ENCODE measurements at places on chromosomes 5 and 9. TPM values are rescaled to one million over a fixed set of nuclear protein-coding genes. Genes with fewer than 3 reads are reported as not detected.
A peak's percentile ranks its signal among the peaks of the same experiment; 100 is the strongest.

- no peak for DNase-seq
These were observed 143.9 kb upstream of the MOCS2 start for GRCh38 chr5:53253421-53253871.

- no peak for DNase-seq
These were observed 34.0 kb upstream of the ZNF462 start for GRCh38 chr9:106828965-106829364.

- no peak for DNase-seq
These were observed 477.7 kb downstream of the MAN2A1 start for GRCh38 chr5:110167384-110167783.

- no peak for DNase-seq
These were observed 44.1 kb downstream of the FCHO2 start for GRCh38 chr5:72999916-73000315.

DNA sequence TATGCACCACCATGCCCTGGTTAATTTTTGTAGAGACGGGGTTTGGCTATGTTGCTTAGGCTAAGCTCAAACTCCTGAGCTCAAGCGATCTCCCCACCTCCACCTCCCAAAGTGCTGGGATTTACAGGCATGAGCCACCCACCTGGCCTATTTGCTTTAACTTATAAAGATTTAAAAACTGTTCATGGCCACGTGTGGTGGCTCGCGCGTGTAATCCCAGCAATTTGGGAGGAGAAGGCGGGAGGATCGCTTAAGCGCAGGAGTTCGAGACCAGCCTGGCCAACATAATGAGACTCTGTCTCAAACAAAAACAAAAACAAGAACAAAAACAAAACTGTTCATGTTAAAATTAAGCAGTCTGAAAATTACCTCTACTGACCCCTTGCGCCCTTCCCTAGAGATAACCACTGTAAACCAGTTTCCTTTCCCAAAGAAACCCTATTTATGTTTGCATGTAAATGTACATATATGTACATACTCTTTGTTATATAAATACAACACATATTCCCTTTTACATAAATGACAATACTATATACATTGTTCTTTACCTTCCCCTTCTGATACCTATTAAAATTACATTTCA lies 1.5 kb downstream of the AK6 start:
- no peak for DNase-seq

The OXCT1 gene
- 68.4 TPM for total RNA-seq

GRCh38 chr9:20603524-20604268 lies 18.6 kb downstream of the MLLT3 start:
- no peak for DNase-seq

DNA sequence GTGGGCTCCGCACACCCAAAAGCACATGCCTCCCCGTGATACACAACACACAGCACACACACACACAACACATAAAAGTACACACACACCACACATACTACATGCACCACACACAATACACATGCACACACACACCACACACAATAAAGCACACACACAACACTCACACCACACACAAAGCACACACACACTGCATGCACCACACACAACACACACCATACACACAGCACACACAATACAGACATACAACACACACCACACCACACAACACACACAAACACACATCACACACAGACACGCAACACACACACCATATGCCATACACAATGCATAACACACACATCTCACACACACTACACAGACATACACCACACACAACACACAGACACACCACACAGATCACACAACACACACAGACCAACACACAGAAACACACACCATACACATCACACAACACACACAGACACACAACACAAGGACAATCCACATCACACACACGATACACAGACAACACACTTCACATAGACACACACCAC lies 3.4 kb upstream of the CCDC187 start:
- no peak for DNase-seq

DNA sequence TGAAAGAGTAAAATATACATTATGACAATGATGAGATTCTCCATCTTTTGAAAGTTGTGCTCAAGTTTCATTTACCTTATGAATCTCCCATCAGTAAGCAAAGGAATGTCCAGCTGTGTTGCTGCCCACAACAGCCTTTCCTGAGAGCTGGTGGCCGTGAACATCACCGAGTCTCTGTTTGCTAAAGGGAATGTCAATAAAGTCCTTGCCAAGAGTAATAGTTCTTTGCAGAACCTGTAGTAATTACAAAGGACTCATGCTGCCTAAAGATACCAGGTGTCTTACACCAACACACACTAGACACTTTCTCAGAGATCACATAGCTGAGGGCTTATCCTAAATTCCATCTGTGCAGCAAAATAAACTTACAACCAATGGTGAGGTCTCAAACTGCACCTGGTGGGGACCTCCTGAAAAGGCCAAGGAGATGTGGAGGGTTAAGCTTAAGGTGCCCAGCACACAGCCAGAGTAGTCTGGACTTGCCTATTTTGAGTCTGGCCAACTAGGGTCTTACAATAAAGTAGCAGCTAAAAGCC lies 111.1 kb upstream of the DAPK1 start:
- no peak for DNase-seq

DNA sequence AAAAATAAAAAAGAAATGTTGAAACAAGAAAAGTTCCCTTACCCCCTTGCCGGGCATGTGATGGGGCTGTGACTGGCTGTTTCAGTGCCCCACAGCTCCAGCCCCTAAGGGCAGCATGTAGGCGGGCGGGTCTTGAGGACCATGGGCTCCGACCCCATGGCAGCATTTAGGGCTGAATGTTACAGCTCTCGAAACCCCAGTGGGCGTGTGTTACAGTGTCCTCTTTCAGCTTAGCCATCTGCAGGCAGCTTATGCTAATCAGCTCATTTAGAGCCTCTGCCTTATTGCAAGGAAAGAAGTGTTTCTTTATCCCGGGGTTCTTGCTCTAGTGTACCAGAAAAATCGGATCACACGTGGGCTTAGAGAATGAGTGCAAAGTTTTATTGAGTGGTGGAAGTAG lies 497.4 kb upstream of the CYLC2 start:
- no peak for DNase-seq

The ABO gene
- total RNA-seq = not detected

The TOR1A gene
- 34.0 TPM for total RNA-seq

- DNase-seq = no peak
These were observed 173.8 kb downstream of the CEMIP2 start for GRCh38 chr9:71594541-71594940.

DNA sequence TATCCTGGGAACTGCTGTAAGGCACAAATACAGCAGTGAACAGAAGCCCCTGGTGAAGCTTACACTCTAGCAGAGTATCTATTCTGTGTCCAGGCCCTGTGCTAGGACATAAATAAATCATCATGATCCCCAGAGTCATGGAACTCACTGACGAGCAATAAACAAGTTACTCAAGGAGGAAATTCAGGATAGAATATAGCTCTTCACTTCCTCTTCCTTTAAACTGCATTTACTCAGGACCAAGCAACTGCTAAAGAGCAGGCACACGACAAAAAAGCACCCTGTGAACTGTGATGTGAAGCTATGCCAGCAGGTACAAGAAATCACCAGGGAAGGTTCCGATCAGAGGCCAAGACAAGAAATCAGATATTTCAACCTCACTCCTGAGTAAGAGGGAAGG lies 47.8 kb upstream of the NR5A1 start:
- no peak for DNase-seq

The SH3GLB2 gene
- total RNA-seq = 59.9 TPM

DNA sequence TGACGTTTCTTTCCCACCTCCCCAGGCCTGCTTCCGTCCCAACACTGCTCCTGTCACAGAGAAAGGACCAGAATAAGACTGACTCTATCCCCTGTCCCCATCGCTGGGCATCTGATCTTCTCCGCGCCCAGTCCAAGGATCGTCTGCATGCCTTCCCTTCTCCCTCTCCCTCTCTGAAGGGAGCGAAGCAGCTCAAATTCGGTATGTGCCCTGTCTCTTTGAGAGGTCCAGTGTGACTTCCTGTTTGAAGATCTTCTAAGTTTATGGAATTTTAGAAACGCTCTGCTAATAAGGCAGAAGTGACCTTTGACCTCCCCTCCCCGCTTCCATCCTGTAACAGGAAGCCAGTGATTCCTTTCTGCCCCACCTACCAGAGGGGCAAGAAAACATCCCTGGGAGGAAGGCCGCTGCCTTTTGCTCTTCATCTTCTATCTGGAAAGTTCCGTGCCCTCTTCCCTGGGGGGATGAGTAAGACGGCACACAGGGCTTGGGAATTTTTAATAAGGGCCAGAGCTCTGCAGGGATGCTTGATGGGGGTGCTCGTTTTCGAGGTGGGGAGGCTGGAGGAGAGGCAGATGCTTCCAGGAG lies 40.7 kb upstream of the RNU6ATAC start:
- no peak for DNase-seq

- DNase-seq = no peak
These were observed 7.7 kb downstream of the ZNF622 start for GRCh38 chr5:16457853-16458252.

GRCh38 chr9:77896938-77897667 lies 134.5 kb downstream of the GNAQ start:
- no peak for DNase-seq

The PKD2L2 gene
- not detected for total RNA-seq

DNA sequence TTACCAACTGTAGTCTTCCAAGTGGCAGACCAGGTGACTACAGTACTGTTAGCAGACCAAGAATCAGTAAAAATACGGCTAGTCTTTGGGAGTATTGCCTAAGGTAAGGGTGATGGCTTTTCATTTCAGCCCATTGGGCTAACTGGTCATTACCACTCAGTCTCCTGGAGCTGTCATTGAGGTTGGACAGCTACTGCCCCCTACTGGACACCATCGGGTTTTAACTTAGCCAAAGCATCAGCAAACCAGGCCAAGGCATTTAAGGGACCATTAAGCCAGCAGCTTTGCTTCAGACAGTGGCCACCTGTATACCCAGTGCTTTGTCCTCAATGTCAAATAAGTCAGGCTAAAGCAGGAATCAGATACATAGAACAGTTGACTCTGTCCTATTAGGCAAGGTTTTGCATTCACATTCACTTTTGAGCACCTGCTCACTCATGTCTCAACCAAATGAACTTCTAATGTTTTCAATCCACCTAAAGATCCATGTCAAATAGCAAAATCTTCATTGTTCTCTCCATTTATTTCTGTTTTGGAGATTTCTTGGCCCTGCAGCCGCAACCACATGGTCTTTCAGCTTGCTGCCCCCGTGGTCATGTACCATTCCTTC lies 117.2 kb downstream of the INVS start:
- DNase-seq = peak; percentile 40

The GPR151 gene
- total RNA-seq = not detected

DNA sequence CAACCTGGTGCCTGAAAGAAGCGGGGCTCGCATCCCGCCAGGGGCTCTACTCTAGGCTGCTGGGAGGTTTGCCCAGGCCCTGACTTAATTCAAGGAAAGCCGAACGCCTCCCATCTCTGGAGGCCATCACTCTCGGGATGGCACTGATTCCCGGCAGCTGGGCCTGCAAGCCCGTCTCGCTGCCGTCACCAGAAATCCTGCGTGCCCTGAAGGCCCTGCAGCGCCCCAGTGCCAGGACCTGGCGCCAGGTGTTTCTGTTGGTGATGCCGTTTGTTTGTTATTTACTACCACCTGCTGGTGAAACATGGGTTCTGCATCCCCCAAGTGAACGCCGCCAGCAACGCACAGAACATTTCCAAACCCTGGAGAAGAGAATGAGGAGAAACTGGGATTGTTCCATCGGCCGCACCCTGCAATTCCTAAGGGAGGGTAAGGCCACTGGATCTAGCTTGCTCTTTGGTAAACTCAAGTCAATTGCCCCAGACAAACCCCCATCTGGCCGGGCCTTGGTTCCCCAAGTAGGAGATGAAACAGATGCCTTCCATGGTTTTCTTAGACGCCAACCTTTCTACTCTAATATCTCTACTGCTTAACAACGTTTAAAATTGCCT lies 77.9 kb downstream of the AK8 start:
- no peak for DNase-seq

DNA sequence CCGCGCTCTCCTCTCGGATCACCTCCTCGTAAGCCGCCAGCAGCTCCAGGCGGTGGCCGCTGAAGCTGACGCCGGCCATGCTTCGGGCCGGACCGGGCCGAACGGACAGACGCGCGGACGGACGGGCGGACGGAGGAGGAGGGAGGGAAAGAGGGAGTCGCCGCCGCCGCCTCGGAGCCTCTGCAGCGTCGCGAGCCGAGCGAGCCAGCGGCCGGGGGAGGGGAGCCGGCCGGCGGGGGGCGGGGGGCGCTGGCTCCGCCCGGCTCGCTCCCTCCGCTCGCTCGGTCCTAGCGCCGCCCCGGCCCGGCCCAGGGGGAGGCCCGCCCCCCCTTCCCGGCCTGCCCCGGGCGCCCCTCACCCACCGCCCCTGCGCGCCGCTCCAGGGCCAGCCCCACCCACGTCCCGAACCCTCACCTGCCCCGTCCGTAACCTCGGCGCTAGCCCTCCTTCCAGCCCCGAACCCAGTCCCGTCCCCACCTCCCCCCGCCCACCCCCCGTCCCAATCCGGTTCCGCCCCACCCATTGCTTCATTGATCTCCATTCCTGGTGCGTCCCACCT lies at the start of gene DBN1:
Gene DBN1 (minus strand): TSS at position 192 of the 559 bp plus-strand sequence. CDS start 113 bp downstream, at position 79.
- no peak for DNase-seq

- DNase-seq = no peak
These were observed 62.2 kb downstream of the INIP start for GRCh38 chr9:112655668-112656067.

DNA sequence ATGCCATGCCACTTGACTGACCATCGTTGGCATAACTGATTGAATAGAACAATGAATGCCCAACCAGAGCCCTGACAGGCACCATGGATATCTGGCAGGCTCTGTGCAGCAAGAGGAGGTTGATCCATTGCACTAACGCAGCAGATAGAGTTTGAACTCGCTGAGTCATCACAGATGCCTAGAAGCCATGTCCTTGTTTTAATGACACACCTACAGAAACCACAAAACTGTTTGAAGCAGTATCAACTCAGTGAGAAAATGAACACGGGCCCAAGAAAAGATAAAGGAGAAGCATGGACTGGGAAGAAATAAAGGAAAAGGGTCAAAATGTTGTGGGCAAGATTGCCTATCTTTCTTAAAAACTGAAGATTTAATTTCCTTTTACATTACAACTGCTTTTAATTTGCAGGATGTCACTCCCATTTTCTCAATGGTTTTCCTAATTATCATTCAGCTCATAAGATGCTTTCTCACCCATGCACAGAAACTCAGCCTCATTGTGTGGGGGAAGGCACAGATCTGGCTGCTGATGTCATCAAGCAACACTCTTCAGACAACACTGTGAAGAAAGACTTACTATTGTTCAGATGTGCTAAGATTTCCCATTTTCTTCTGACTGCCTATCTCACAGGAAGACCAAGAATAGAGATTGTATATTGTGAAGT lies 129.0 kb downstream of the PIK3R1 start:
- no peak for DNase-seq

The PCDHGA10 gene
- 1.8 TPM for total RNA-seq

- no peak for DNase-seq
These were observed 449.3 kb downstream of the PRR16 start for GRCh38 chr5:120913396-120913795.

DNA sequence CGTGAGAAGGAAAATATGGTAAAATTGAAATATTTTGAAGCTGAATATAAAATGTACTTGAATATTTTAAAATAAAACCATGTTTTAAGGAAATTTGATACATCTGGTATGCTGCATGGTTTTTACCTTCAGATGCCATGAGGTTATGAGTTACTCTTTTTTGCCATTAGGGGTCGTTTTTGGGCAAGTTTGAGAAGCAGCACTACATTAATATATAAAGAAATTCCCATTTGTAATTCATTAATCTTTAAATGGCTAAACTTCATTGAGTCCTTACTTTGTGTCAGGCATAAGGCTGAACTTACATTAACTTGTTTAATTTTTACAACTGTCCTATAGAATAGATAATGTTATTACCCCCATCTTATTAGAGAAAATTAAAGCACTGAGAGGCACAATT lies 152.3 kb downstream of the KDM4C start:
- no peak for DNase-seq
